ENCODE measurements at places on chromosomes 7 and 10. TPM values are rescaled to one million over a fixed set of nuclear protein-coding genes. Genes with fewer than 3 reads are reported as not detected.

Gene FKBP9
- 86.0 TPM for total RNA-seq

Gene PLAC9
- 23.3 TPM for total RNA-seq

DNA sequence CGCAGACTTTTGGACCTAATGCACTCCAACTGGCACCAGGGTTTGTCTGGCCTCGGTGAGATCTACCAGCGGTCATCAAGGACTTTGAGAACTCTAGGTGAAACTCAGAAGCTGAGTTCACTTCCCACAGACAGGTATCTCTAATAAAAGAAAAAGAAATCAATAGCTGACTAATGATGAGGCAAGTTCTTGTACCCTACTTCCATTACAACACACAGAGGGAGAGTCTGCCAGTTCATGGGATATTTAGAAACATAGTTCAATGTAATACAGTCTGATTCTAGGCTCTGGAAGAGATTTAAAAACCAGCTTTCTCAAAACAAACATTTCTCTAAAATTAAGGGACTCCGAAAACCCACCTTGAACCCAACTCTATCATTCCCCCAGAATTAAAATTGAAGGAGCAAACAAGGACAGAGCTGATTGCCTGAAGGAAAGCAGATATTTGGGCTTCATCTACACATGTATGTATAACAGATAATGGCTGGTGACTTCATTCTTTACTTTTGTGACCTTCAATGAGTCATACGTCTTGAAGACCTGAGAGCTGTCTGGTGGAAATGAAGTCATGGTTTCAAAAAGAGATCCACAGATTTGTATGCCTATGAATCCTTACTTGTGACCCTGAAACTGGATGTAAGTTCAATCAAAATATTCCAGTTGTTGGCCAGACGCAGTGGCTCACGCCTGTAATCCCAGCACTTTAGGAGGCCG is 2.7 kb upstream of the PNLIPRP1 start:
- DNase-seq = no peak

- no peak for DNase-seq
These were observed 176.3 kb downstream of the CREB5 start for GRCh38 chr7:28588602-28589001.
